CD8-positive, alpha-beta memory T cell (primary cell): ENCODE measurements at places on chromosomes 5 and 9.
A peak's percentile ranks its signal among the peaks of the same experiment; 100 is the strongest.

DNA sequence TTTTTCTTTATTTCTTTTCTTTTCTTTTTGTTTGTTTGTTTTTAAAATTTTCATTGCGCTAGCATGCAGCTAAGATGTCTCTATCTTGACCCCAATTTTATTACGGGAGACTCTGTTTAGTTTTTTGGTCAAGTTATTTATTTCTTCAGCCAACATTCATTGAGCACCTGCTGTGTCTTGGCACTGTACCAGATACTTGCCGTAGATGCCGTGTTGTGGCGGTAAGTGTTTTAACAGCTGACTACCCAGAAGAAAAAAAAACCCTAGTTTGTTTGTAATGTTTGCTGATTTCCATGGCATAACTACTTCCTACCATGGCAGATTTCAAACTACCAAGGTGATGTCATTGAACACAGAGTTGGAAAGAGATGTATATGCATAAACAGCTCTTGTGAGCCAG, 65.0 kb downstream of the UGCG start:
- DNase-seq: no peak

DNA sequence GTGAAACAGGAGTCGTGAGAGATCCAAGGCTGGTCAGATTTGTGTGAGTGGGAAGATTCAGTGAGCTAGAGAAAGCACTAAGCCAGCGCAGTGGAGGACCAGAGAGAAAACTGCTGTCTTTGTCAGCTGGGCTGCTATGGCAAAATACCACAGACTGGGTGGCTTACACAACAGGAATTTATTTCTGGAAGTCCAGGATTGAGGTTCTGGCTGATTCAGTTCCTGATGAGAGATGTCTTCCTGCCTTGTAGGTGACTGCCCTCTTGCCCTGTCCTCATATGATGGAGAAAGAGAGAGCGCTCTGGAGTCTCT, 24.2 kb upstream of the ANKRD33B start:
- no peak for DNase-seq

DNA sequence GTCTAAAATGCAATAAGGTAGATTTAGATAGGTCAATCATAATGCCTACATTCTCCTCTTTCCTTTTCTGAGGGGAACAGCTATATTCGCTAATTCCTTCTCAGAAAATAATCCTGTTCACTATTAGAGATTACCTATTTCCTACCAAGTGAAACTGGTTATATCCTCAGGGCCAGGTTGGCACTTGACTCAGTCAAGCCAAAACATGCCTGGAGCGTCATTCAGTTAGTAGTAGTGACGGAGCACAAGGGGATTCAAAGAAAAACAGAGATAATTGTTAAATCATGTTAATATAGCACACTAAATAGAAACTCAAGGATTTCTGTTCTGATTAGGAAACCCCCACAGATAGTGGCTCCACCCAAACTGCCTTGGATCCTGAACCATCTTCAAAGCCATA, 515.4 kb upstream of the PTPRD start:
- DNase-seq: no peak

- no peak for DNase-seq
Measured at GRCh38 chr5:10467281-10468198, 25.9 kb downstream of the ROPN1L start.

GRCh38 chr5:98096155-98096554, 677.3 kb upstream of the RGMB start:
- no peak for DNase-seq

DNA sequence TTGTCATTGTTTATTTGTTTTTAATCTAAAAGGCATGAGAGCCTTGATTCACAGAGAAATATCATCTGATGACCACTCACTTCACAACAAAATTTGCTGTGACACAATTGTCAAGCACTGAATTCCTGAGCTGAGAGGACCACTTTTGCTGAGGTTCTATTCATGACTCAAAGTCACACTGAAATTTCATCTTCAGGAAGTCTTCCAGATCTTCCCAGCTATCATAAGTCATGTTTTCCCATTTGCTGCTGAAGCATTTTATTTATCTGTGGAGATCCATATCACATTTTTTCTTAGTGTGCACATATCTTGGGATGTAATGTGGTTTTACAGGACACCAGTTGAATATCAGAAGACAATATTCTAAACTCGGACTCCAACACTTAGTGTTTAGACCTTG, 255.1 kb upstream of the TRIM32 start:
- no peak for DNase-seq

GRCh38 chr9:116361547-116361946, 208.0 kb downstream of the PAPPA start:
- DNase-seq: no peak

DNA sequence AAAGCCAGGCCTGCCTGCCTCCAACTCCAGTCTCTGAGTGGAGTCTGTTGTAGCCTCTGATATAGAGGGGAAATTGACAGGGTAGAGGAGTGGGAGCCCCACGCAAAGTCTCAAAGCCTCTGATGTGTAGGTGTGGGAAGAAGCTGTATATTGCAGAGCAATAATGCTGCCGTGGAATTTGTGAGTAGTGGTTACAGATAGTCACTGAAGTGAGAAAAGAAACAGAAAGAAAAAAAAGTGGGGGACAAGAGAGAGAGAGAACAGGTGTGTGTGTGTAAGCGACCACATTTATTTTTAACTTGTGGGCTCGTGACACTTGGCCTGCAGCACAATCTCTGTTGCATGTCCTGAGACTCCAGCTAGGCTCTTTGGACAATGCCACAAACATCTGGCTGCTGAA, 227.8 kb downstream of the NSG2 start:
- DNase-seq: no peak

- DNase-seq: peak; percentile 47
Measured at GRCh38 chr9:19127871-19128500, 694 bp upstream of the PLIN2 start.

DNA sequence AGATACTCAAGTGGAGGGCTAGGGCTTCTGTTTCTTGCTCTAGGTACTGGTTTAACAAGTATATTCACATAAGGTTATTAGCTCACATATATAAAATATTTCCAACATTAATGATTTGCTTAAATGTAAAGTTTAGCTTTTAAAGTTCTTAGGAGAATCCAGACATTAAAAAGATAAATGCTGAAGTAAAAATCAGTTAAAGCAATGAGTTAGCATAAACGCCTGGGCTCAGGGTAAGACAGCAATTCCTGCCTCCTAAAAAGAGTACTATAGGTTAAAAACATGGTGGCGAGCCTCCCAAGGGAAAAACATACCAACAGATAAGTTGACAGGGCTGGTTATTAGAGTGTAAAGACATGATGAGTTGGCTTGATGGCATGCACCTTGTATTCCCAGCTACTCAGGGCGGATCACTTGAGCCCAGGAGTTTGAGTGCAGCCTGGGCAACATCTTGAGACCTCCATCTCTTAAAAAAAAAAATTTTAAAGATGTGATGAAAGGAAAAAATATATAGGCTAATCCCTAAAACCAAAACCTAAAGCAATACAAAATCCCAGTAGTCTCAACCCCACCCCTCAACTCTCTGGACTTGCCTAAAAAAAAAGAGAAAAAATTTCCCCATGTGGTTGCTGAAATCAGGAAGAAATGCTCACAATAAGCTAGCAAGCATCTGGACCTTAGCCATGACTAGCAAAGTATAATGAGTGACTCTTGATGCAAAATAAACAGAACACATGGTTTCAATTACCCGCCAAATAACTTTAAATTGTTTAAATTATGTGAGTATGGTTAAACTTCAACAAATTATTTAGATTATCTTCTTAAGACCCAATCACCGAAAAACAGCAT, 3.6 kb downstream of the GOLPH3 start:
- DNase-seq: no peak

- no peak for DNase-seq
Measured at GRCh38 chr9:19151425-19152159, 24.3 kb upstream of the PLIN2 start.

DNA sequence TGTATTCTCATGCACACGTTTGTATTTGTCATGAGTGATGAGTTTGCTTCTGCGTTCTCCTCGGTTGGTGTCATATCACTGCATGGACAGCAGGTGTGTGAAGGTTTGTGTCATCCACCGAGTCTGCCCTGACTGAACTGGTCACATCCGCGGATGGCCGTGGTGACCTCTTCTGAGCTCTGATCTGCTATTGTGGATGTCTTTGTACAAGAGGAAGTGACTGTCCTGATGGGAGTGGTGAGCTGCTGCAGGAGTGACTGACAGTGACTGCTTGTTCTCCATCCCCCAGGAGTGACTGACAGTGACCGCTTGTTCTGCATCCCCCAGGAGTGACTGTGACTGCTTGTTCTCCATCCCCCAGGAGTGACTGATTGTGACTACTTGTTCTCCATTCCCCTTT, 69.9 kb downstream of the EHMT1 start:
- no peak for DNase-seq

DNA sequence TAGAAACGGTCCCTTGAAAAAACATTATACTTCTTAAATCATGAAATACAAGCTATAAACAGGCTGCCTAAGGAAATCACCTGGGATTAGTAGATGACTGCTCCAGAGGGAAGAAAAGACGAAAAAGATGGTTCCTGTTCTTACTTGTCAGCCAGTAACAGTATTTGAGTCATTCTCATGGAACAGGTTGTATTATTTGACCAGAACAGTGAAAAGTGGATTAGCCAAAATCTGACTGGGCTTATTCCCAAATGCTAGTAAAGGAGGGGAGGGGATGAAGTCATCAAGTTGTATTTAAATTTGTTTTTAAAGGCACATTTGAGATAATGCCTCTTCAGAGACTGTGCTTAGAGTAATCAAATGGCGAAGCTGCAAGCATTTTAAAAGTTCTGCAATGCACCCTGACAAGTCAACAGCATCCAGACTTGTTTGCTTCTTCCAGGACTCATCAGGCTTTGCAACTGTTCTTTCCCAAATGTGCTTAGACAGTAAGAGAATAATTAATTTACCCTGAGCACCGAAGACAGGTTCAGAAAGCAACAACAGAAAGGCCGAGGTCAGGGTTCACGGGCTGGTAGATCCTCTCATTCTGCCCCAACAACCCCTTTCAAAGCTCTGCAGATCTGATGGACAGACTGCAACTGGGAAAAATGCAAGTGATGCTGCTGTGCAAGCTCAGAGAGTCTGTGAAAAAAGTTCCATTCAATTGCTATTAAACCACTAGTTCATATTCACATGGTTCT, 800.6 kb downstream of the KCTD16 start:
- DNase-seq: no peak

GRCh38 chr5:36596247-36596646, 10.2 kb upstream of the SLC1A3 start:
- DNase-seq: no peak

DNA sequence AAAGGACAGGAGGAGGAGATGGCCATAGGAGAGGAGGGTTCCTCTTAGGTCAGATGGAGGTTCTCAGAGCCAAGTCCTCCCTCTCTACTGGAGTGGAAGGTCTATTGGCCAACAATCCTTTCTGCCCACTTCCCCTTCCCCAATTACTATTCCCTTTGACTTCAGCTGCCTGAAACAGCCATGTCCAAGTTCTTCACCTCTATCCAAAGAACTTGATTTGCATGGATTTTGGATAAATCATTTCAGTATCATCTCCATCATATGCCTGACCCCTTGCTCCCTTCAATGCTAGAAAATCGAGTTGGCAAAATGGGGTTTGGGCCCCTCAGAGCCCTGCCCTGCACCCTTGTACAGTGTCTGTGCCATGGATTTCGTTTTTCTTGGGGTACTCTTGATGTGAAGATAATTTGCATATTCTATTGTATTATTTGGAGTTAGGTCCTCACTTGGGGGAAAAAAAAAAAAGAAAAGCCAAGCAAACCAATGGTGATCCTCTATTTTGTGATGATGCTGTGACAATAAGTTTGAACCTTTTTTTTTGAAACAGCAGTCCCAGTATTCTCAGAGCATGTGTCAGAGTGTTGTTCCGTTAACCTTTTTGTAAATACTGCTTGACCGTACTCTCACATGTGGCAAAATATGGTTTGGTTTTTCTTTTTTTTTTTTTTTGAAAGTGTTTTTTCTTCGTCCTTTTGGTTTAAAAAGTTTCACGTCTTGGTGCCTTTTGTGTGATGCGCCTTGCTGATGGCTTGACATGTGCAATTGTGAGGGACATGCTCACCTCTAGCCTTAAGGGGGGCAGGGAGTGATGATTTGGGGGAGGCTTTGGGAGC, 3.1 kb downstream of the EGR1 start:
- no peak for DNase-seq

DNA sequence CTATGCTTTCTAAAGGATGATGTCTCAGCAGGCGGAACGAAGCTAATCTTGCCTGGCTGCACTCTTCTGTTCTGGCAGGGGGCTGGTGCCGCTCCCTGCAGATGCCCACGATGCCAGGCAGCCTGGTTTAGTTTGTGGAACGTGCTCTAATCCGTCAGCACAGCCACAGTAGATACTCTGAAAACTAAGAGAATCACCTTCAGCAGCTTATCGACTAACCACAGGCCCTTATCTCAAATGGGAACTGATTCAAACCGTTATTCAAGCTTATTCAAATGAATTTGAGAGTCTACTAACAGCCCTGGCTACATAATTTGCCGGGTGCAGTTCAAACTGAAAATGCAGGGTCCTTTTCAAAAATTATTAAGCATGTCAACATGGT, 246.6 kb upstream of the ANKRD55 start:
- DNase-seq: no peak

DNA sequence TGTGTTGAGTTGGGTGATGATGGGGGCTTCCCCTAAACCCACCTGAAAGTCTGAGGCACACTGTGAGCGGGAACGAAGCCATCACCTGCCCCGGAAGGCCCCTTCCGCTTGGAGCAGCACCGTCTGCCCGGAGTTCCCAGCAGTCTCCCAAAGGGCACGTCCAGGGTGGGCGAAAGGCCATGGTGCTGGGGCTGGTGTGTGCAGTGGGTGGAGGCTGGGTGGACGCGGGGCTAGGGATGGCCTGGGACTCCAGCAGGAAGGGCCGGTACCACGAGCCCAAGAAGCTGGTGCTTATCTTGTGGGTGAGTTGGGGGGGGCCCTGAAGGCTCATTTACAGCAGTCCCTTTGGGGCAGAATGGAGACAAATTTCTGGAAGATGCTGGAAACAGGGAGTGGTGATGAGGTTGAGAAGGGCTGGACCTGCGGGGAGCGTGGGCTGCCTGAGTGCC, 4.6 kb downstream of the FLT4 start:
- DNase-seq: no peak

GRCh38 chr5:81420039-81420667, 26.2 kb upstream of the ACOT12 start:
- DNase-seq: no peak

DNA sequence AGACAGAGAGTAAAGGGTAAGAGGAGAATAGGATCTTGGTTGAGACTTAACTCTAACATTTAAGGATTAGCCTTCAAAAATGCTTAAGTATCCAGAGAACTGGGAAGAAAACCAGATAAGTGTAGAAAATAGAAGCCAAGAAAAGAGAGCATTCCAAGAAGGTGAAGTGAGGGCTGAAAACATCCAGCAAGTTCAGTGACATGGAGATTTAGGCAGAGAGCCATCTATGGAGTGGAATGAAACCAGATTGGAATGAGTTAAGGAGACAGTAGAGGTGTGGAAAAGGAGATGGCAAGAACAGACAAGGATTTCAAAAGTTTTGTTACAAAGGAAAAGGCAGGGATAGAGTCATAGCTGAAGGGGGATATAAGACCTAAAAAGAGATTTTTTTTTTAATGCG, 188.1 kb downstream of the TRPM3 start:
- DNase-seq: no peak
